ELR (cell line): ENCODE measurements at places on chromosomes 4 and X.

DNA sequence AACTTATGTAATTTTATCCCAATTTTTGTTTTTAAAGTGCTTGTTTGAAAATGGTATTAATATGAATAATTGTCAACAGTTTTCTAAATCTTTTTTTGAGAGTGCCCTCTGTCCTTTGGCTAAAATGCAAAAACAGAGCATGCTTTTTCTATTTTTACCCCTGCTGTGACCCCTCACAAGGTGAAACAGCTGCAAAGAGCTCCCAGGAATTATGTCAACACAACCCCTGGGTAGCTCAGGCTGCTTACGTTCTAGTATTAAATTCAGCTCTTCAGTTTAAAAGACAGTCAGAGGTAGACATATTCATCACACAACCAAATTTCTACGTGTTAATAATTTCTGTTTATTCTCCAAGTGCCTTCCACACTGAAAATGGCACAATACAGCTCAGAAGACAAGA, 367.5 kb downstream of the PRDM5 start:
- DNase-seq: no peak

DNA sequence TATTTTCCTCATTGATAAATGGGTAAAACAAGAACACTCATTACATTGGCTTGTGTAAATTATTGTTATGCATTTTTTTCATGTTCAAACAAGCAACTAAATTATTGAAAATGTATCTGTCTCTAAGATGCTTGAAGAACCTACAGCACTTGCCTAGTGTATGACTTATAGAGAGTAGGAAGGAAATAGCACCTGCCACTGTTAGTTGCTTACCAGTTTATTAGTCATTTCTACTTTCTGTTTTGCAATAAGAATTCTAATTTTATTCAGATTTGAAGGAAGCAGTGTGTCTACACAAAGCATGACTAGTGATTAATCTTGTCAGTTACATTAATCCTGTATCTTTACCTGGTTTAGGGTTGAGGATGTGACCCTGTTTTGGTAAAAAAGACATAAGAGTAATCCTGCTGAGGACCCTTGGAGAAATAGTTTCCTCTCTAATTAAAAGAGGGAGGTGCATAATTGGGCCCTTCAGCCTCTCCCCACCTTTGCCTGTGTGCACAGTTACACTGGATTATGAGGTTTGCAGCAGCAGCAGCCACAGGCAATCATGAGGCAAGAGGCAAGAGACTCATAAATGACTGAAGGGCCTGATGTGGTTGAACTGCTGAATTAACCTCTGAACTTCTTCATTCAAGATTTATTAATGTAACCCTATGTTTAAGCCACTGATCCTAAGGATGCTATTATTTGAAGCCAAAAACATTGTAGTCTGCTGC, 1202.1 kb downstream of the ADGRL3 start:
- DNase-seq: peak; percentile 30

- DNase-seq: no peak
Measured at GRCh38 chr4:95013236-95013635, 255.5 kb downstream of the BMPR1B start.

GRCh38 chr4:23952258-23952657, 62.4 kb upstream of the PPARGC1A start:
- no peak for DNase-seq
